ENCODE measurements at places on chromosomes 7 and 10. TPM values are rescaled to one million over a fixed set of nuclear protein-coding genes. Genes with fewer than 3 reads are reported as not detected.

The PBLD gene
- 25.9 TPM for total RNA-seq

- no peak for DNase-seq
- H3K27ac ChIP-seq = no peak overlapping the region
- H3K4me3 ChIP-seq = no peak overlapping the region
These were observed 489.5 kb downstream of the SH2D4B start for GRCh38 chr10:81027223-81027622.

The CYP3A4 gene
- not detected for total RNA-seq

GRCh38 chr10:30691639-30692015, 62.1 kb upstream of the LYZL2 start:
- H3K27ac ChIP-seq = no peak overlapping the region
- H3K4me1 ChIP-seq = no peaks in the 10 kb centered on the region
- no peaks in the 10 kb centered on the region for H3K36me3 ChIP-seq
- no peak overlapping the region for H3K4me3 ChIP-seq

The DENND11 gene
- 56.5 TPM for total RNA-seq

DNA sequence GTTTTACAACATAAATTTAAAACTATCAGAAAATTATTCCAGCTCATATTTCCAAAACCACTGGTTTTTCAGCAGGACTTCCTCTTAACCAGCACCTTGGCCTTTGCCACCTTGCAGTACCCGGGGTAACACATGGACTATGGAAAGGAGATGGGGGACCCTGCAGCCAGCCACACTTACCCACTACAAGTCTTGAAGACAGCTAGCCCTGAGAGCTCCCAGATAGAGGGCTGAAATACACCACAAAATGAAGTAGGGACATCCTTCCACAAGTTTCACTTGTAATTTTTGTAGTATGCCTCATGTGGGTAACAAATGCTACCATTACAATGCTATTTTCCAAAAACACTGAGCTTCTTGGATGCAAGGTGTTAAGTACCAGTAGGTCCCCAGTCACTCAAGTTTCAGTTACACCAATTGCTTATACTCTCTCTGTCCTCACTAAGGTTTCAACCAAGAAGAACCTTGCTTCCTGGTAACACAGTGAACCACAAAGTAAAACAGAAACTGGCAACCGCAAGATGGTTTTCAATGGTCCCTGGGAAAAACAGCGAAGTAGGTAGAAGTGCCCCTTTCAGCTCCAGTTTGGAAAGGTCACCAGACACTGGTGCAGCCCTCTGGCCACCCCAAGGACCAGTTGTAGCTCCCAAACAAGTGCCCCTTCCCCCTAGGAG, 110.9 kb downstream of the SGMS1 start:
- peaks cover 56% of the 10 kb centered on the region for H3K4me1 ChIP-seq
- peak overlapping the region; percentile 62 for H3K27ac ChIP-seq
- no peaks in the 10 kb centered on the region for H3K36me3 ChIP-seq
- no peaks in the 10 kb centered on the region for H3K27me3 ChIP-seq

DNA sequence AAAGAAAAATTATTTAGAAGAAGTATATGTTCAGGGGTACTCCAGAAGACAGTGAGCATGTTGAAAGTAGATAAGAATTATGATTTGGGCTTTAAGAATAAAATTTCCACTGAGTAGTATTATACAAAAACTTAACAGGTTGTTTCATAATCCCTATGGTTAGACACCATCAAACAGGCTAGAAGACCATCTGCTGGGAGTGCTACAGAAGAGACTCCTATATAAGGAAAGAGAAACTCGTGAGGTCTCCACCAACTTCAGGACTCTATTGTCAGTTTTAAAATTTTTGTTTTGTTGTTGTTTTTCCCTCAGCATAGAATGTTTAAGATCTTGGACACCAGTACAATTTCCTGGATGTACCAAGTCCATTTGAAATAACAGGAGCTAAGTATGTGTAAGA, 13.1 kb downstream of the DNAJC1 start:
- H3K4me1 ChIP-seq = no peaks in the 10 kb centered on the region
- DNase-seq = no peak
- H3K36me3 ChIP-seq = no peaks in the 10 kb centered on the region
- no peak overlapping the region for H3K4me3 ChIP-seq
- H3K27ac ChIP-seq = no peak overlapping the region

- H3K27me3 ChIP-seq = no peaks in the 10 kb centered on the region
- H3K27ac ChIP-seq = no peak overlapping the region
- H3K4me1 ChIP-seq = peaks cover 12% of the 10 kb centered on the region
- no peak overlapping the region for H3K4me3 ChIP-seq
- peak; percentile 36 for DNase-seq
These were observed 44.2 kb downstream of the JMJD1C start for GRCh38 chr10:63421591-63421990.
